ENCODE measurements at places on chromosomes 11 and 22.

GRCh38 chr11:118621071-118621783, 13.8 kb downstream of the PHLDB1 start:
- DNase-seq = peak; percentile 96

GRCh38 chr11:29957431-29957830, 59.4 kb downstream of the KCNA4 start:
- DNase-seq = no peak

DNA sequence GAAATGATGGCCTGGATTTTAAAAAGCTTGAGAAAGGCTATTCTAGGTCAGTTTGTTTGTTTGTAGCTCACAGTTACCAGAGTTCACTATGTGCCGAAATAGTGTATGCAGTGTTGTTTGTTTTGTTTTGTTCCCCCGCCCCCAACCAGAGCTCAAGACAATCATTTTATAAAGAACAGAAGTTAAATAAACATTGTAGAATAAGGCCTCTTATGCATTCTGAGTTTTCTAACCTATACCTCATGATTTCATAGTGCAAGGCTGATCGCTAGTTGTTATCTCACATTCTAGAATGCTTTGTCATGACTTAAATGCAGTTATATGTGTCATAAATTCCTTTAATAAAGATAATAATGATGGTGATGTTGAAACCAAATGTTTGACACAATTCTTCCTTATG, 7.8 kb downstream of the KCNA4 start:
- no peak for DNase-seq

DNA sequence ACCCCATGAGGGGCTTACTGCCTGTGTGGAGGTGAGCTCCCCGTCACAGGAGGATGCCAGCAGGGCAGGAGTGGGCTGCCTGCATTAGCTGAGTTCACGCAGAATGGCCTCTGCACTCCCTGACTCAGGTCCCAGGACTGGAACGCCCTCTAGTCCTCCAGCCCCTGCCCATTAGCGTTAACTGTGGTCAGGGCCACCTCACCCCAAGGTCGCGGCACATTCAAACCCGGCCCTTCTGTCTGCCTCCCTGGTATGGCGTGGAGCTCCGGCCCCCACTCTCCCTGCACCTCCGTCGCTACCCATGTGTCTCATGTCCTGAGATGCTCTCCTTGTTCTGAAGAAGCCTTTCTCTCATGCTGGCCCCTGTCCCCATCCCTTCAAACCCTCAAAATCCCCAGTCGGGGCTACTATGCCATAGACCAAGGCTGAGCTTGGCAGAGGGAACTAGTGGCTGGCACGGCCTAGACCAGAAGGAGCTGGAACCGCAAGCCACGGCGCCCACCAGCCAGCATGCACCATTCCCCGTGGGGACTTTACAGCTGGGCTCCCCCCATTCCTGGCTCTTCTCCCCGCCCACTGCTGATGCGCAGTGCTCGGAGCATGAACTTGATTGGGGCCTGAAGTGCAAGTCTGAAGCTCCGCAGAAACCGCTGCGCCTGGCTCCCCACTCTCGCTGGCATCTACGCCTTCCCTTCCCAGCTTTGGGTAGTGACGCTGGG, 79.5 kb upstream of the RTL6 start:
- no peak for DNase-seq

- DNase-seq = peak; percentile 73
These were observed 1.0 kb upstream of the ROBO4 start for GRCh38 chr11:124898711-124899110.

GRCh38 chr22:35301372-35301874, 1.7 kb downstream of the TOM1 start:
- DNase-seq = no peak

DNA sequence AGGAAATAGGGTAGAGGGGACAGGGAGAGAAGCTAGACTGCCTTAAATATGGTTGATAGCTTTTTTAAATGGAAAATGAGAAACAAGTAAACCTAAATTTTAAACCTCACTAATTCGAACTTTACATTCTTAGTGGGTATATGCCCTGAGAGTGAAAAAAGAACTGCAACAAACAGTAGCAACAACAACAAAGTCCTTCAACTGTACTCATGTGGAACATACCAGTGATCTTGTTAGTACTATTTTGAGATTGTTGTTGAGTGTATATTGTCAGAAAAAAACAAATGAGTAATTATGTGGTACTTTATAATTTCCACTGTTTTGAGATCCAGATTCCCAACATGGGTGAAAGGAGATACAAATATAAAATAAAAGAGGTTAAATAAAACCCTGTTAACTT, 88.9 kb upstream of the TNRC6B start:
- DNase-seq = no peak

DNA sequence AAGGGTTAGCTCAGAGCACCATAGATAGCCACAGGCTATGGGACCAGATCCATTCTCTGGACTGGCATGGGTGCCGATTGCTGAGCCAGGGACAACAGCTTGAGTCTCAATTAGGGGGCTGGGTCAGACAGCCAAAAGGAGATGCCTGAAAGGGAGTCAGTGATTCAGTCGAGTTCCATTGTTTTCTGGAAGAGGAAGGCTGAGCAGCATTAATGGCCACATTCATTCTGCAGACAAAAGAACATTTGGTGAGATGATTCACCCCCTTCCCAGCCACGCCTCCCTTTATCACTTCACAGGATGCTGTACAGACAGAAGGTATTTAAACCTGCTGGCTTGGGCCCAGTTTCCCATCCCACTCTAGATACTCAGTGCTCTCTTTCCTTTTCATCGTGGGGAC, 131.9 kb downstream of the ADAMTS15 start:
- DNase-seq = no peak

- DNase-seq = no peak
These were observed 3.9 kb upstream of the GTSE1 start for GRCh38 chr22:46292732-46293131.

DNA sequence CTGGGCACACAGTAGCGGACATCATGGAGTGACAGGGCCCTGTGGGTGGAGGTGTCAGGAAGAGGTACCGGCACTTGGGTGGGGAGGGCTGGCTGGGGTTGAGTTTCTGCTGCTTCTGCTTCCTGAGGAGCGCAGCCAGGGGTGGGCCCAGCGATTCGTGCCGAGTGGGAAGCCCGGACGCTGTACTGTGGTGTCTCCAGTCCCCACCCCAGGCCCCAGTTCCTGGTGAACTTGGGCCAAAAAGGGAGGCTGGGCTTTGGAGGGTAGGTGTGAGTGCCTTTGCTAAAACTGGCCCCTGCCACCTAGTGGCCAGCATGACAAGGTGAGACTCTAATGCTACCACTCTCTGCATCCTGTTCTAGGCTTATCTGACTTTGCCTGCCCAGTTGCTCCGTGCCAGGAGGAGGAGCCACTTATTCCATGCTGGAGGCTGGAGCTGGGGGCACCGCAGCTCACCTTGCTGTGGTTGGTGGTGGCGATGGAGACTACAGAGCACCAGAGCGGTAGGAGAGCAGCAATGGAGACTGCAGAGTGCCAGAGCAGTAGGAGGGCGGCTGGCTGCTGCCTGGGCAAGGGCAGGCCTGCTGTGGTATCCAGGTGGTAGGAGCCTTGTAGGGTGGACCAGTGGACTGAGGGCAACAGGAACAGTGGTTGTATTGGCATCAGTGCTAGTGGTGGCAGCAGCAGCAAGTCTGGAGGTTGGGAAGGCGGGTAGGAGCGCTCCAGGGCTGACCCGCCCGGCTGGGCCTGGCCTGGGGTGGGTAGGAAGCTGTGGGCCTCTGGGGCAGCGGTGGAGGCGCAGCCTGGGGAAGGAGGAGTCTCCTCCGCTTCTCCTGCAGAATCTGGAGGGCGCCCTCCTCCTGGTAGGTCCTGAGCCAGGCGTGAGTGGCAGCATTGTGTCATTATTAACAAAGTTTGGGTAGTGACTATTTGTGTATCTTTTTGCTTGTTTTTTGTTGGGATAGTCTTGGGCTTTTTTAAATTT, 2.2 kb upstream of the RFPL2 start:
- no peak for DNase-seq

- no peak for DNase-seq
These were observed 6.4 kb upstream of the CCDC86 start for GRCh38 chr11:60835534-60835846.

GRCh38 chr22:44450503-44450902, 47.5 kb downstream of the RTL6 start:
- peak; percentile 66 for DNase-seq

DNA sequence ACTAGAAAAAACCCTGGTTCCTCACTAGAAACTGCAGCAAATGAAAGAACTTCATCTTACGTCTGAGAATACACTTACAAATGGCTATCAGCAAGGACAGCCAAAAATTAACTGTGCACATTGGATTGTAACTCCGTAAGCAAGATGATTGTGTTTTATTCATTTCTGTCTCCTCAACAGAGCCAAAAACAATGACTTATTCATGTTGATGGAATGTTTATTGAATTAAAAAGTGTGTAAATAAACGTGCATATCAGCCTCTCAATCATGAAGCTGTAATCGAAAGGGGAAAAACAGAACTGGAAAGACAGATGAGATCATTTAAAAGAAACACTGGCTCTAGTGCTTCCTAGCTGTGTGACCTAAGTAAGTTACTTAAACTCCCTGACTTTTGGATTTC, 307.5 kb upstream of the ZC3H12C start:
- DNase-seq = no peak

DNA sequence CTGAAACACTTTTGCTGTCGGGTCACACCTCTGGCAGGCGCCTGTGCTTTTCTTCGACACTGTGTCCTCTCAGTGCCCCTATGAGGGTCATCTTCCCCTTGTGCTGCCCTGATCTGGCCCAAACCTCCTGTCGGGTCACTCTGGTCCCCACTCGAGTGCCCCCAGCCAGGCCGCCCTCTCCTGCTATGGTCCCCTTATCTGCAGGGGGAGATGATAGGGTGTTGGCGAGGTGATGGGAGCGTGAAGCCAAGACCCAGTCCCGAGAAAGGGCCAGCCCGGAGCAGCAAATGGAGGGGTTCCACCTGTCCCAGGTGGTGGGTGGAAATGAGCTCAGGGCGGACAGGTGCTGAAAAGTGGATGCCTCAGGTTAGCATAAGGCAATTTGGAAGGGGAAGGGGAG, 9.7 kb downstream of the NADSYN1 start:
- no peak for DNase-seq

DNA sequence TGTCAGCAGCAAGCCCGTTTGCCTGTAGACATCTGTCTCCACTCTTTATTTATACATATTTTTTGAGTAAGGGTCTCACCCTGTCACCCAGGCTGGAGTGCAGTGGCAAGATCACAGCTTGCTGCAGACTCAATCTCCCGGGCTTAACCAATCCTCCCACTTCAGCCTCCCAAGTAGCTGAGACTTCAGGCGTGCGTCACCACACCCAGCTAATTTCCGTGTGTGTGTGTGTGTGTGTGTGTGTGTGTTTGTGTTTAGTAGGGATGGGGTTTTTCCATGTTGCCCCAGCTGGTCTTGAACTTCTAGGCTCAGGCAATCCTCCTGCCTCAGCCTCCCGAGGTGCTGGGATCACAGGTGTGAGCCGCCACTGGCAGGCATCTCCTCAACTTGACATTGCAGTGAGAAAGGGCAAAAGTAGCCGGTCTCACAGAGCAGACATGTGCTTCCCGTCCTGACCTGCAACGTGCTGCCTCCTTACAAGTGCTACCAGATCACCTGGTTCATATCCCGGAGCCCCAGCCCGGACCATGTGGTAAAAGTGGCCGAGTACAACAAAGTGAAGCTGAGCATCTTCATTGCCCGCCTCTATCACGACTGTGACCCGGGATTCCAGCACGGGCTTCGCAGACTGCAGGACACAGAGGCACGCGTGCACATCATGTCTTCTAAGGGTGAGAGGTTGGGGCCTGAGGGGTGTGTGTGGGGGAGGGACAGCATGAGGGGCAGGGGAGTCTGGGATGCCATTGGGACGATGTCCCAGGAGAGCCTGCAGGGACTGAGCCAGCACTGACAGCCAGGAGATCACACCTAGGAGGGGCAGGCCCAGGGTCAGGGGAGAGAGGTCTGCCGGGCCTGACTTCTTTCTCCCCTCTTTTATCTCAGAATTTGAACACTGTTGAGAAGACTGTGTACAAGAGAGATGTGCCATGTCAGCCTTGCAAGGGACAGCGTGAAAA, 5.6 kb upstream of the APOBEC3H start:
- DNase-seq = no peak

- DNase-seq = no peak
These were observed 85.1 kb downstream of the TMEM135 start for GRCh38 chr11:87122852-87123251.

DNA sequence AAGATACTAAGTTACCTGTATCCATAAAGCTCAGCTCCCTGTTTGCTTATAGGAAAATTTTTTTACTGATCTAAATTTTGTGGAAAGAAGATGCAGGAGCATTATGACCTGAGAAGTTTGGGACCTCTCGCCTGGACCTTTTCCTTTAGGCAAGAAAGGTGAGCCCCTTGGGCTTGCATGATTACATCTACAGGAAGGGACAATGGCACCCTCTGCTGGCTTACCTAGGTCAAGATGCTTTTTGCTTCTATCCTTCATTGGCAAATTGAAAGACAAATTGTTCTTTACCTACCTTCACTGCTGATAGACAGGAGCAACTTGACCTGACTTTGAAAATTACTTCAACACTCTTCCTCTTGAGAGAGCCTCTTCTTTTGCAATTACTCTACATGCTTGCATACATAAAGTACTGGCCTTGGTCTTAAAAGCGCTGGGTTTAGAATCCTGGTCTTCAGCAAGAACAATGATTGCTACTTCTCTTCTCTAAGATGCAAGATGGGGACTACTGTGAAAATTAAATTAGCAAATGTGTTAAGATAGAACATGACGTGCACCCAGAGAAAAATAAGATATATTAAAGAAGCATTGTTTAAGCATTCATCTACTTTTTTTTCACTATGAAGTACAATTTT, 147.2 kb downstream of the TRPC6 start:
- DNase-seq = no peak

DNA sequence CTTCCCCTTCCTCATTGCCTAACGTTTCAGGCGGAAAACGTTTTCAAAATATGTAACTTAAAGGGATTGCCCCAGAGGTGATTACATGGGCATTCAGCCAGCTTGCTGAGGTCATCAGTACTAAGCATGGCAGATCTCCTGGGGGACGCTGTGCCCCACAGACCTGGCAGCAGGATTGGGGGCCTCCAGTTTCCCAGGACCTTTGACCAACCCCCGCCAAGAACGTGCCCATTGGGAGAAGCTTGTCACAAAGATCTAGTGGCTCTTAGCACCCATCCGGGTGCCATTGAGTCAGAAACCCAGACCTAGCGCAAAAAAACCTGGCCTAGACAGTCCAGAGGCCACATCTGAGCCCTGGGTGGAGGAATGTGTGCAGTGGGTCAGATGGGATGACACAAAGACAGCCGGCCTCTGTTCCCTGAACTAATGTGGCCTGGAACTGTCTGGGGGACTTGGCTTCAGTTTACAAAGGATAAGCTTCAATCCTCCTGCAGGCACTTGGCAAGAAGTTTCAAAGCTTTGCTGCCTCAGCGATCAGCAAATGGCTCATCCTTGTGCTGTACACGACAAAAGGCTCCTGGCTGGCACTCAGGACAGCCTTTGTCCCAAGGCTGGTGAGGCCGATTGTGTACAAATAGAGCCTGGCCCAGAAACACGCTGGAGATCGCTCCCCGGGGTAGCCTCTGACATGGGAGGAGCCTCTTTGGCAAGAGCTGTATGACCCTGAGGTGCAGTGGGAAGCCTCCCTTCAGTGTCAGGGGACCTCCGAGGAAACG, 9.5 kb downstream of the C1QTNF6 start:
- DNase-seq = no peak

All from coronary artery (tissue), 2 donors.